Jurkat, Clone E6-1 (cell line): ENCODE measurements at places on chromosomes 3 and 15.
A peak's percentile ranks its signal among the peaks of the same experiment; 100 is the strongest.

DNA sequence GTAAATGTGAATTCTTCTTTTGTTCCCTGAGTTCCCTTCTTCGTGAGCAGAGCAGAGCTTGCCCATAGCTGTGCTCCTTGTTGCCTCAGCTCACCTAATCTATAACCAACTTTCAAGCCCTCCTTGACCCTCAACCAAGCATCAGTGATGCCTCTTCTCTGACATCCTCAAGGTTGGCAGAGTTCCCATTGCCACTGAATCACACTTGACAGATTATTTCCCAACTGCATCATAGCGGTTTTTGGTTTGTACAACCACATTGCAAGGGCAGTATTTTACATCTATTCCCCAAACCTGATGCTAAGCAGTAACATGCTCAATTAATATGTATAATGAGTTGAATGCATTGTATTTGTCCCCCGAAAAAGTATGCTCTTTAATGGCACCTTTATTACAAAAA is 133.0 kb upstream of the SNTN start:
- no peak for DNase-seq

DNA sequence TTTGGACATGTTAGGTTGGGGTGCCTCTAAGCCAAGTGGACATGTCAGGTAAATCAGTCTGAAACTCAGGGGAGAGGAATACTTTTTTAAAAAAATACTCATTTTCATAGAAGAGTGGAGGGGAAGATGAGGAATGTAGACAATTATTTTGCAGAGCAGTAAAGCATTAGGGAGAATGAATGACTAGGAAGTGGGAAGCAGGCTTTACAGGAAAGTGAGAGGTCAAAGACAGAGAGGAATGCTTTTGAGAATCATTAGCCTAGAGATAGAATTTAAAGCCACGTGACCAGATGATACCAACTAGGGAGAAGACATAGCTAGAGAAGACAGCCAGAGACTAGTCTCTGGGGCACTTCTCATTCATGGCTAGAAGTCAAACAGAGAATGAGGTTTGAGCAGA is 91.0 kb downstream of the RAD18 start:
- no peak for DNase-seq

DNA sequence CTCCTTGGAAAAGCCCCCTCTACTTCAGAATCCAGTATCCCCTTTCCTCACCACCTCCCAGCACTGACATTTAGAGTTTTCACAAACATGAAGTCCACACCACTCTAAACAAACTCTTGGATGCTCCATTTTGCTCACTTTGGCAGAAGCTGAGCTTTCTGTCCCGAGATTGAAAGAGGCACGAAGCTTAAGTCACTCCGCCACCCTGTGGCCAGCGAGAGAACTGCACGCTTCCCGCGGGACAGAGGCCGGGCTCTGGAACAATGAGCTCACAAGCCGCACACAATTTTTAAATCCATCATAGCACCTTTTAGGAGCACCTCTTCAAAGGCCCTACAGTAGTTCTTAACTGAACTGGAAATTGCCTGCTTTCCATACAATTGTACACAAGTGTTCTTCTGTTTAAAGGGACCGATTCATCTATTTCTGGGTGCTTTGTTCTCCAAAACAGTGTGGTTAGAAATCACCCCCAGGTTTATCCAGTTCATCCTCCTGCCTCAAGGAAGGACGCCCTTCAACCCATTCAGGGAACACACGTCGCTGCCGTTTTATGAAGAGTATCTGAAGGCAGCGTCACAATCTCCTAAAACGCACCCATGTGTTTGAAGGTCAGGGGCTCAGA is 226.1 kb downstream of the VPS13C start:
- peak; percentile 65 for DNase-seq

GRCh38 chr3:25557694-25558093 is 107.0 kb downstream of the TOP2B start:
- no peak for DNase-seq

GRCh38 chr3:48408823-48409281 is 21.0 kb downstream of the PLXNB1 start:
- no peak for DNase-seq

DNA sequence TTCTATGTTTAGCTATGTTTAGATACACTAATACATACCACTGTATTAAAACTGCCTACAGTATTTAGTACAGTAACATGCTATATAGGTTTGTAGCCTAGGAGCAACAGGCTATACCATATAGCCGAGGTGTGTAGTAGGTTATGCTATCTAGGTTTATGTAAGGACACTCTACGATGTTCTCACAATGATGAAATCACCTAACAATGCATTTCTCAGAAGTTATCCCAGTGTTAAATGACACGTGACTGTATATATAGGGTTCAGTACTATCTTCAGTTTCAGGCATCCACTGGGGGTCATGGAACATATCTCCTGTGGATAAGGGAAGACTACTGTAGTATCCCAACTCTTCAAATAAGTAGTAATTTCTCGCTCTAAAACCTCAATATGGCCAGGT is 97.4 kb downstream of the TMCC1 start:
- no peak for DNase-seq

DNA sequence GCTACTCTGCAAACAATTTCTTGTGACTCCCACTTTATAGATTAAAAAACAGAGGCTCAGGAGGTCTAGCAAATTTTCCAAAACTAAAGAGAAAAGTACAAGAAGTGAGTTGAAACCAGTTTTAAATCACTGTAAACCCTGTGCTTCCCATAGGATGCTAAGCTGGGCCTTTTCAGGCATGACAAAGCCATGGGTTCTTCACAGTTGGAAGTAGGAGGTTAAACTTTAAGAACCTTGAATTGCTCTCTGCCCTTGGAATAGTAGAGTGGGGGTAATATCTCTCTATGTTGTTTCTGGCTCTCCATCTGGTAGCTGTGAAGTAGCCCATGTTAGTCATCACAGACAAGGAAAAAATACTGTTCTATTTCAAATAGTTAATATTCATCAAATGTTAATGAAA is 193.6 kb upstream of the SATB1 start:
- no peak for DNase-seq

- DNase-seq: no peak
Observed at GRCh38 chr15:48493763-48494225, 151.7 kb downstream of the FBN1 start.

DNA sequence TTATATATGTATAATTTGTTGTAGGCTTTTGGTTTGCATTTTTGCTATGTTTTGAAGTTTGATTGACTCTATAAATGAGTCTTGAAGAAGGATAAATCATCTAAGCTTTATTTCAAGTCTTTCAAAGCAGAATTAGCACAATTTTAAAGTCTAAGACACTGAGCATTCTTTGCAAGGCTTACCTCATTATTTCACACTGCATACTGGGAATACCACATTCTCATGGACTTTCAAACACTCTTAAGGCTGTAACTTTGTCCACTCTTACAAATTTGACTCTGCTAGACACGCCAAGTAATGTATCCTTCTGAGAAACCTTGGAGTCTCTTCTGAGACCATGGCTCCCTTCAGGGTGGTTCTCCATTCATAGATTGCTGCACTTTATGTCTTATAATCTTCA is 281.3 kb upstream of the COL8A1 start:
- no peak for DNase-seq

GRCh38 chr3:114858329-114858728 is 288.8 kb downstream of the ZBTB20 start:
- DNase-seq: no peak
